ENCODE measurements at places on chromosomes 2 and 18.

- DNase-seq = no peak
These were observed 169.2 kb downstream of the TRIM43 start for GRCh38 chr2:95760806-95761525.

DNA sequence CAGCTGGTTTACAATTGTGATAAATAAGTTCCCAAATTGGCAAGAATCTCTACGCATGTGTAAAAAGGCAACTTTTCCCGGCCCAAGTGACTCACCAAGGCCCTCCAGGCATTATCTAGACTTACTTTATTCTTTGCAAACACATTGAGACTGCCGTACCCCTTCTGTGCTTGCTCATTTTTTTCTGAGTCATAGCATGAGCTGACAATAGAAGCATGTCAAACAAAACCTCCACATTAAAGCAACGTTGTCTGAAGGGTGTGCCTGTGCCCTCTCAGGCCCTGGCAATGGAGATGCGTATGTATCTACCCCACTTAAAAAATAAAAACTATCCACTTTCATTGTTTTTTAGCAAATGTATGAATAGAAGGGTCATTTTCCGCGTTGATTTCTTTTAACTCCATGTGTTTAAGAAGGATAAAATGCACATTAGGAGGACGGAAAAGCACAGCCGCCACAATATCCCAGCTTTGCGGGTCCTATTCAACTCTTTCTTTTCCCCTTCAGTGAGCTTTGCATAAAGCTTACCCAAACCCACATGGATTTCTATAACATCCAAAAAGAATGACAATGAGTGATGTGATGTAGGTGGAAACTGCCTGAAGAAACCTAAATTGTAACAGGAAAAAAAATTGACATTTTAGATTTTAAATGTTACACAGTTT lies 298.2 kb downstream of the CDCA7 start:
- DNase-seq = no peak

DNA sequence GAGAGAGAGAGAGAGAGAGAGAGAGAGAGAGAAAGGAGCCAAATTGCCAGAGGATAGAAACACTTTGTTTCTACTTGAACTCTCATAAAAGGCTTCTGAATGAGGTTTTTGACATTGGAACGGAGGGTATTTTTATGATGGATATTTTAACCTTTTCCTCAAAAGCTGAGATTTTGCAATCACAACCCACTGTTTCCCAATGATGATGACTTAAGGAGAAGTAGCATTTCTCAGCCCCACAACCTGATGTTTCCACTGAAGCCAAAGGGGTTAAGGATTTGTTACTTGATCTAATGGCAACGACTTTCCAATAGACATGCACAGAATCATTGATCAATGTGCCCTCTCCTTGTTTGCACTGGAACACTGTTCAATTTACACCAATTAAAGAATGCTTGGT lies 67.1 kb upstream of the POU3F3 start:
- no peak for DNase-seq

DNA sequence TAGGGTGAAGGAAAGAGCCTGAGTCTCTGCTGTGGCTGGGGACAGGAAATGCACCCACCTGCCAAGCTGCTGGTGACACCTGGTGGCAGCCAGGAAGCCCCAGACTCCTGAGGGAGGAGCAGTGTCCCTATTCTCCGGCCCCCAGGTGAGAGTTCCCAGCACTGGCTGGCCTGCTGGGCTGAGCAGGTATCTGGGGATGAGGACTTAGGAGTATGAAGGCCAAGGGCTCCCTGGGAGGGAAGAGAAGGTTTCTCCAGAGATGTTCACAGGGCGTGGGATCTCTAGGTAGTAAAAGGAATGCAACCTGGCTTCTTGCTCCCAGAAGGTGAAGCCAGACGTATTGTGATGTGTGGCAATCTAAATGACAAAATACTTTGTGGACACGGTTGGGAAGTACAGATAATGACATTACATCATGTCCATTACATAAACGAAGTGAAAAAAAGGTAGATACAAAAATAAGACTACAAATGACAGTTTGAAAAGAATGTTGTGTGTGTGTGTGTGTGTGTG lies 75.8 kb upstream of the SLC1A4 start:
- DNase-seq = no peak

DNA sequence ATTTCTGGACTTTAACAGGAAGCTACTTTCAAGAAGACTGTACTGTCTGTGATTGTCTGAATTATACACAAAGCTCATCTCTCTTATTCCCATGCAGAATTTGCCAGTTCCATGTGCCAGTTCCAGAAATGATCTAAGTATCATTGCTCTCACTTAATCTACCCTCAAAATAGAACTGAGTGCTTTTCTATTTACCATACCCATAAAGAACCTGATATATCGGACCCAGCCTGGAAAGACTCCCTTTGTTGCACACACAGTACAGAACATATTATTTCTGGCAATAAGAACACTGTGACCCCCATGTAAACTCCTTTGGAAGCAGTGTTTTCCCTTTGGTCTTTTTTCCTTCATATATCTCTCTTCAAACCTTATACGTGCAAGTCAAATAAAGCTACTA lies 102.3 kb upstream of the TTN start:
- no peak for DNase-seq

DNA sequence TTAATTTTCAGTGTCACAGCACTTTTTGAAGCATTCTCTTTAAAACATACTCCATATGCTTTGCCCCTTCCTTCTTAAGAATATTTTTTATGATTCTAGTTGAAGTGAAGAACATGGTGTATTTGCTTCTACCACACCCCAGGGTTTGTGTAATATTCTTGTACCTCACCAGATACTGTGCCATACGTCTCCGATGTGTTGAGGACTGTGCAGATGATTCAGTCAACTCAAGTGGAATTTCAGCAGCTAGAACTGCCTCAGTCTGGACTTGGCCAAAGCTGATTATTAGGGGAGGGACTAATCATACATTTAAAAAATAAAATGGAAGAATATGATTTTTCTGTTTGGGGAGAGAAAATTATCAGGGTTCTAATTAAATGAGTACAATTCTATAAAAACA lies 115.7 kb downstream of the MYO1B start:
- DNase-seq = no peak

DNA sequence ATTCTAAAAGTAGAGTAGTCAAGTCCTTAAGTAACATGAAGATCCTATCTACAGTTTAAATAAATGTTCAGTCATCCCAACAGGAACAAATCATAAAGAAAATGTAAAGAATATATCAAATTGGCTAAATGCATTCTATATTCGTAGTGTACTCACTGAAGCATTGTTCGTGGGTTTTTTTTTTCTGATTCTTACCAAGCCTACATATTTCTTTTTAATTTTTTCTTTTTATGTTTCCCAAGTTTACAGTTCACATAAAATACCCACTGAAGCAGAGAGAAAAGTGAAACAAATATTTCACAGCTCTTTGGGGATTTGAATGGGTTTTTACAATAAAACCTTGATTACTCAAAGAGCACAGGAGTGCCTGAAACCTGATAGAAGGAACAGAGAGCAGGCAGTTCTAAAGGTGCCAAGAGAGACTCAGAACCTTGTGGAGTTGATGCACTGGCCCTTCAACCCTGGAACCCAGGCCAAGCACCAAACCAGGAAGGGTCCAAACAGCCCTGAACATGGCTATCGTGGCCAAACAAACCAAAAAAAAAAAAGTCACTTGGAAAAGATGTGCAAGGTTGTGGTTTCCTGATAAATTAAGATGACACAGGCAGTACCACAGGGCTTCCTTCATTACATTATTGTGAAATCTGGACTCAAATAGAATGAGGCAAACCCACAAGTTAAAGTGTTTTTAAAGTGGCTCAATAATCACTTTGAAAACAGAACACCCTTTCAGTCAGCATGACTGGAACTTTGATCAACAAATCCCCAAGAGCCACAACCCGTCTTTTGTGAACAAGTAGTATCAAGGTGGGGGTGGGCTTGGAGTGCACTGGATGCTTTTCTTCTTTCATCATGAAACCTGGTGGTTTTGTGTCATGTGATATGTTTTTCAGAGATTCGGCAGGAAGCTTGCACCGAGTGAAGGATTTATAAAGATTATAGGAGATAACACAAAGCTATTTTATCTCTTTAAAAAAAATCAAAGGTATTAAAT lies 245.0 kb upstream of the FN1 start:
- peak; percentile 44 for DNase-seq

GRCh38 chr2:136154384-136154783 lies 36.4 kb upstream of the CXCR4 start:
- DNase-seq = no peak

GRCh38 chr18:23126376-23127056 lies 8.8 kb upstream of the CABLES1 start:
- DNase-seq = no peak

- no peak for DNase-seq
These were observed 48.6 kb upstream of the FSIP2 start for GRCh38 chr2:185689906-185690539.

DNA sequence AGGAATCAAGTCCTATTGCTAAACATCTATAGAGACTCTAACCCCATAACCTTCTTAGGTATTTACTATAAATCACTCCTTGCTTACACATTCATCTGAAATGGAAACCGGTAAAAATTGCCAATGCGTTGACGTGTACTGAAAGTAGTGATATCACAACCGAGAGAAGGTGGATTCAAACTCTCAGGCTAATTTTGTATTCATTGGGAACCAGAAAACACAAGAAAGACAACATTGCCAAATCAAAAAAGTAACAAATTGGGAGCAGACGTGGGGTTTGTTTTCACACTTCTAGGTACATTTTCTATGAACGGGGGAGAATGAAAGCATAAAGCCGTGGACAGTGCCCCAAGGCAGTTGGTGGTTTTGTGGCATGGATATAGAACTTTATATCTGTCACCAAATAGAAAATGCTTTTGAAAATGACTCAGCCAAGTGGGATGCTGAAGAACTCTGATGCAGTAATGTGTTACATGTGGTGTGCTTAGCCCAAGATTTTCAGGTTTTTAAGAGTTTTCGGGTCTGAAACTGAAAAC lies 155.1 kb upstream of the RASGRP3 start:
- DNase-seq = peak; percentile 89

Measured in activated CD4-positive, alpha-beta T cell treated with anti-CD3 and anti-CD28 coated beads, Interleukin-2, Interleukin-4, amounts not matched to agents 100 ng/mL and 50 ng/mL, durations not matched to agents 16 hours and 8 hours (primary cell).